Dermis blood vessel endothelial cell (primary cell): ENCODE measurements at places on chromosomes 7 and 10. TPM values are rescaled to one million over a fixed set of nuclear protein-coding genes. Genes with fewer than 3 reads are reported as not detected.

Gene GOLGA7B
- under 0.01 and 0.05 TPM in 2 replicates for total RNA-seq

Gene RBP3
- not detected in 2 replicates for total RNA-seq

Gene POP7
- total RNA-seq = 28.1 and 34.2 TPM in 2 replicates

Gene KIAA1549
- total RNA-seq = 2.6 and 3.3 TPM in 2 replicates

Gene GHRHR
- 0.09 TPM in 1 of 2 replicates, not detected in the other for total RNA-seq

Gene PLXNA4
- total RNA-seq = 1.5 and 14.9 TPM in 2 replicates

Gene TMEM196
- total RNA-seq = not detected in 2 replicates

Gene CAV1
- 1,771 and 3,866 TPM in 2 replicates for total RNA-seq

Gene CALD1
- 228 and 258 TPM in 2 replicates for total RNA-seq

Gene DOCK1
- 120 and 124 TPM in 2 replicates for total RNA-seq

Gene OR2A1
- total RNA-seq = not detected in 2 replicates

Gene CLRN3
- 0.19 TPM in 1 of 2 replicates, not detected in the other for total RNA-seq

Gene TMEM184A
- total RNA-seq = under 0.01 and 0.05 TPM in 2 replicates

Gene CTAGE8
- total RNA-seq = 0.14 TPM in 1 of 2 replicates, not detected in the other

Gene CPN1
- total RNA-seq = not detected in 2 replicates

Gene CLCN1
- not detected in 2 replicates for total RNA-seq

Gene MYO3A
- not detected in 2 replicates for total RNA-seq

Gene PLA2G12B
- 0.09 and 0.17 TPM in 2 replicates for total RNA-seq

Gene NPSR1
- not detected in 2 replicates for total RNA-seq

Gene CD36
- 151 and 171 TPM in 2 replicates for total RNA-seq

Gene CYP3A4
- total RNA-seq = not detected in 2 replicates

Gene H2BK1
- not detected in 2 replicates for total RNA-seq

Gene FOXP2
- total RNA-seq = 3.7 and 11.4 TPM in 2 replicates

Gene OR2A42
- total RNA-seq = not detected in 2 replicates

Gene ZNF239
- total RNA-seq = 0.51 and 0.84 TPM in 2 replicates

Gene NXPH1
- total RNA-seq = not detected in 2 replicates

Gene TACC2
- 3.6 and 8.2 TPM in 2 replicates for total RNA-seq

Gene CYP2W1
- not detected in 2 replicates for total RNA-seq

Gene GIMAP5
- 203 and 350 TPM in 2 replicates for total RNA-seq

Gene AGR2
- total RNA-seq = 0.51 TPM in 1 of 2 replicates, not detected in the other

Gene CRYGN
- not detected in 2 replicates for total RNA-seq

Gene ABLIM1
- total RNA-seq = 141 and 159 TPM in 2 replicates

Gene SLC4A2
- 93.6 and 113 TPM in 2 replicates for total RNA-seq

Gene FGF8
- not detected in 2 replicates for total RNA-seq

Gene GIMAP8
- 157 and 178 TPM in 2 replicates for total RNA-seq

Gene LSM5
- total RNA-seq = 22.0 and 30.2 TPM in 2 replicates
